ENCODE measurements at places on chromosomes 1 and 21. TPM values are rescaled to one million over a fixed set of nuclear protein-coding genes. Genes with fewer than 3 reads are reported as not detected.

KRTAP19-8 gene
- total RNA-seq = not detected

CEP170 gene
- 76.3 TPM for total RNA-seq

KRTAP11-1 gene
- not detected for total RNA-seq

DYNLT4 gene
- total RNA-seq = not detected

KLHDC9 gene
- 2.3 TPM for total RNA-seq

KRTAP10-5 gene
- total RNA-seq = not detected

ZSCAN20 gene
- 10.1 TPM for total RNA-seq

SYT11 gene
- 39.4 TPM for total RNA-seq

DNAJC28 gene
- 1.7 TPM for total RNA-seq

AQP10 gene
- not detected for total RNA-seq

FAM163A gene
- total RNA-seq = not detected

KCND3 gene
- total RNA-seq = under 0.01 TPM

VHLL gene
- not detected for total RNA-seq

ERVH48-1 gene
- total RNA-seq = not detected

SMCP gene
- total RNA-seq = not detected

UQCRH gene
- total RNA-seq = 1,064 TPM

GRIK1 gene
- total RNA-seq = under 0.01 TPM

KRTAP19-1 gene
- total RNA-seq = not detected

LBR gene
- total RNA-seq = 17.4 TPM

C2CD4D gene
- total RNA-seq = not detected

CLCA4 gene
- not detected for total RNA-seq

PTGER3 gene
- total RNA-seq = 0.47 TPM

TPTE gene
- not detected for total RNA-seq

HSD11B1 gene
- 35.0 TPM for total RNA-seq

OR2G6 gene
- total RNA-seq = not detected

KRTAP12-1 gene
- total RNA-seq = not detected

DNAI4 gene
- total RNA-seq = 8.4 TPM

TNFSF18 gene
- total RNA-seq = not detected

TNFSF4 gene
- 1.3 TPM for total RNA-seq

CCDC181 gene
- total RNA-seq = 0.34 TPM

DFFB gene
- 4.6 TPM for total RNA-seq

KCNQ4 gene
- total RNA-seq = not detected

FAM177B gene
- not detected for total RNA-seq

MCOLN2 gene
- 3.0 TPM for total RNA-seq

LRRIQ3 gene
- total RNA-seq = 1.1 TPM

CPT2 gene
- 13.7 TPM for total RNA-seq

NR5A2 gene
- total RNA-seq = under 0.01 TPM

OLFM3 gene
- total RNA-seq = not detected

Measured in bronchial smooth muscle cell (primary cell).